Testis (tissue), 5 donors: ENCODE measurements at places on chromosomes 6 and 20. TPM values are rescaled to one million over a fixed set of nuclear protein-coding genes. Genes with fewer than 3 reads are reported as not detected.

Gene GNRH2
- not detected for total RNA-seq

Gene CRISP3
- total RNA-seq: not detected

Gene TDRD6
- 42.2 TPM for total RNA-seq

Gene EFCAB8
- 9.5 TPM for total RNA-seq

Gene ARMC2
- 51.4 TPM for total RNA-seq

Gene SRXN1
- total RNA-seq: 29.8 TPM

Gene KCNQ5
- 0.43 TPM for total RNA-seq

Gene BIRC7
- 0.24 TPM for total RNA-seq

Gene ASCC3
- 29.0 TPM for total RNA-seq

Gene SIRPB2
- 3.3 TPM for total RNA-seq
